Lower lobe of right lung (tissue), 2 donors: ENCODE measurements at places on chromosomes 4 and X. TPM values are rescaled to one million over a fixed set of nuclear protein-coding genes. Genes with fewer than 3 reads are reported as not detected.

Gene TMEM144
- total RNA-seq = 13.1 TPM

DNA sequence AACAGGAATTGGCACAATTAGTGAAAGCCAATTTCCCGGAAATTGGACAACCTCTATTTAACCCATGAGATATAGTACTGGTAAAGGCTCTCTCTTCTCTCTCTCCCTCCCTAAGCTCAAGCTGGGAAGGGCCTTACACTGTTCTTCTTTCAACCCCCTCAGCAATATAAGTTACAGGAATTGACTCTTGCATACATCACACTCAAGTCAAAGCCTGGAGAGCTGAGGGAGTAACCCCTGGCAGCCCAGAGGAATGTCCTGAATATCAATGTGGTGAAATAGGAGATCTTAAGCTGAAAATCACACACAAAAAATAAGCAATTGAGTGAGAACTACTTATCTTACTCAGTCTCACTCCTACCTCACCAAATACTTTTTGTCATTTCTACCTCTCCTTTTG is 186.9 kb upstream of the SPOCK3 start:
- no peak overlapping the region for H3K4me3 ChIP-seq
- no peaks in the 10 kb centered on the region for H3K36me3 ChIP-seq
- H3K27me3 ChIP-seq = no peaks in the 10 kb centered on the region
- H3K27ac ChIP-seq = no peak overlapping the region
- DNase-seq = no peak
- H3K4me1 ChIP-seq = no peaks in the 10 kb centered on the region

Gene USP27X
- 3.1 TPM for total RNA-seq

Gene SSX4B
- not detected for total RNA-seq

DNA sequence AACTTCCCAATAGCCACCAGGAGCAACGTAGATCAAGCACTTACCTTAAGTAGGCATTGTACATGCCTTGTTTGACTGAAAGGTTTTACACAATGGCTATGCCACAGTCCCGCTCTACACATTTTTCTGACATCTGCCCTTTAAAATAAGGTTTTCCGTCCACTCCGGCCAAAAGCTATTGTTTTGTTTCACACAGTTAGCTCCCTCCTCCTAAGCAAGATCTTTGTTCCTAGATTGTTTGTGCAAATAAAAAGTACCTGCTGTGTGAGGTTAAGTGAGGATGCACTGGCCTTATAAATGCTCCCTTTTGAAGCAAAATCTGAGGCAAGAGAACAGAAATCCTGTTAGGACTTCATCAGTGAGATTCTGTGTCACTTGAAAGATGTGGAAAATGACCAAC is 11.8 kb downstream of the SCD5 start:
- no peak overlapping the region for H3K4me3 ChIP-seq
- no peak for DNase-seq
- peaks cover 13% of the 10 kb centered on the region for H3K4me1 ChIP-seq

- H3K36me3 ChIP-seq = no peaks in the 10 kb centered on the region
- no peaks in the 10 kb centered on the region for H3K4me1 ChIP-seq
- no peak for DNase-seq
- no peak overlapping the region for H3K27ac ChIP-seq
Measured at GRCh38 chr4:163892417-163892816, 397.9 kb downstream of the TMA16 start.

Gene ZFYVE28
- 12.9 TPM for total RNA-seq
